ENCODE measurements at places on chromosomes 2 and 18.

DNA sequence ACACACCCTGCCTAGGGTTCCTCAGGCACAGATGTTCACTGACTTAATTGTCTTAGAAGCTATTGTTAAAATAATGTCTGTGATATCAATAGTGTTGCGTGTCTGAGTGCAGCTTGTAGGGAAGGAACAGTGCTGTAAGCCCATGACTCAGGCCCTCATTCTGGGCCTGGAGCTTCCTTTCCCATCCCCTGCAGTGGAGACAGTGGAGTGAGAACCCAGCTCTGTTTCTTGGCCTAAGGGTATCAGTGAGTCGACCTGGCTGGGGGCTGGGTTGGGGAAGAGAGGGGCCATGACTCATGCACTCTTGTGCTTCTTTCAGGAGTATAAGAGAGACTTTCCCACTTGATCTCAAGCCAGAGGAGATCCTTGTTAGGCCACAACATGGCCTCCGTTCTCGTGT, 106.8 kb downstream of the HRH4 start:
- DNase-seq, result no peak

- no peak for DNase-seq
These were observed 14.6 kb downstream of the TEX51 start for GRCh38 chr2:126913329-126913728.

- no peak for DNase-seq
These were observed 20.7 kb upstream of the CNRIP1 start for GRCh38 chr2:68340226-68341061.

GRCh38 chr18:35634323-35634722, 52.8 kb downstream of the GALNT1 start:
- no peak for DNase-seq

GRCh38 chr18:8045884-8046281, 478.8 kb downstream of the PTPRM start:
- DNase-seq, result no peak

DNA sequence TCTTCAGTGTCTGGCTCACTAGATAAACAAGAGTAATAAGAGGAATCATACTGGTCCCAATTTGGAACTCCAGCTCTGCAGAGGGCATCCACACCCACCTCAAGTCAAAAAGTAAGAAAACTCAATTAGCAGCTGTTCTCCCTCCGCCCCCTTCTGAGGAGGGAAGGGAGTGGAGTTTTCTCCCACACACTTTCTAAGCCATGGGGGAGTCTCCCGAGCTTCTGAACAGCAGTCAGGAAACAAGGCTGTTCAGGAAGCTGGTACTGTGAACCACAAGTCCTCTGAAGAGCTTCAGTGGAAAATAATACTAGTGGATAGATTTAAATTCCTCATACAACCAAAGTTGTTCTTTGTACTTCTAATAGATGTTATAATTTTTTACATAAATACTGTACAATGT, 32.9 kb upstream of the SPTBN1 start:
- no peak for DNase-seq

DNA sequence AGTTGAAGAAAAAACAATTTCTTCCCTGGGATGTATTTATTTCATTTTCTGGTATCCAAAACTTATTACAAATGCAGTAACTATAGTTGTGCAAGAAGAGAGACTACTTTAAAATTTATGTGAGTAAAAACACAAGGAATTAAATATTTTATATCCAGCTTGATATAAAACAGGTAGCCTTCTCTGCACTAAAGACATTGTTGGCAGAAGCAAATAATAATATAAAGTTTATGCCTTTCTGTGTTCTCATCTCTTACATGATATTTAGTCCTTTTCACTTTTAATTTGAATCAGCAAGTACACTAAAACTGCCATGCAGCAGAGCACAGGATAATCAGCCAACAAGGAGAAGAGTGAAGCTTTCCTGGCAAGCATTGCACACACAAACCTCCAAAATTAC, 352.7 kb downstream of the ARL6IP6 start:
- DNase-seq, result no peak

DNA sequence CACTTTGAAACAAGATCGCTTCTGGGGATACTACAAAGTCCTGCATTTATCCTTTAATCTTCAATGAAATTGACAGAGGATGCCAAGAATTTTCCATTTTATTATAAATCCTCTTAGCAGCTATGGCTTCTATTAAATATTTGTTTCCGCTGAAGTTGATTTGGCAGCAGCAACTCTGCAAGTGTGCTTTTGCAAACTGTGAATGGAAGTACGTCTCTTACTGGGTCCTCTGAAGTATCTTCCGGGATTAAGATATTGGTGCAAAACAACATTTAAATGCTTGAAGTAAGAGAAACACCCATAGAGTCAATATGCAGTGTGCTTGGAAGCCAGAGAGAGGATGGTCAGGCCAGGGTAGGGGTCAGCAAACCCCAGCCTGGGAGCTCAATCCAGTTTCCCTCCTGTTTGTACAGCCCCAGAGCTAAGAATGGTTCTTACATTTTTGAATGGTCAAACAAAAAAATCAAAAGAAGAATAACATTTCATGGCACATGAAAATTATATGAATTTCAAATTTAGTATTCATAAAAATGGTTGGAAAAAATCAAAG, 13.6 kb downstream of the CCDC68 start:
- no peak for DNase-seq

DNA sequence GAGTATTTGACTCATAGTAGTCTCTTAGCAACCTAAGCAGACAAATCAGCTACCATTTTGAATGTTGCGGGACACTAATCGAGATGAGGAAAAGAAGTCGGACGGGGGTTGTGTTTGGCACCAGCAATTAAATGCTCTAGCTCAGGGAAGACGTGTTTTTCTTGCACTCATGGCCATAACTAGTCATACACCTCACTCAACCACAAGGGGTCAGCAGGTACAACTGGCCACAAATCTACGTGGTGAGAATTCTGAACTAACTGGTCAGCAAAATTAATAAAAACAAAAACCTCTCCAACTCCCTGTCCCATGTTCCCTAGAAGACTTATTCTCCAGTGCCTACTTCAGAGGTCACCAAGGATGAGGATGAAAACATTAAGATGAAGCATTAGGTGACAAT, 1467.8 kb downstream of the DPP10 start:
- DNase-seq, result no peak

GRCh38 chr2:144514616-144515091, 5.3 kb downstream of the ZEB2 start:
- peak; percentile 48 for DNase-seq

GRCh38 chr2:225998653-225999052, 599.1 kb downstream of the NYAP2 start:
- DNase-seq, result peak; percentile 13

All from astrocyte of the spinal cord (primary cell).